ENCODE measurements at places on chromosomes 3 and 15.

DNA sequence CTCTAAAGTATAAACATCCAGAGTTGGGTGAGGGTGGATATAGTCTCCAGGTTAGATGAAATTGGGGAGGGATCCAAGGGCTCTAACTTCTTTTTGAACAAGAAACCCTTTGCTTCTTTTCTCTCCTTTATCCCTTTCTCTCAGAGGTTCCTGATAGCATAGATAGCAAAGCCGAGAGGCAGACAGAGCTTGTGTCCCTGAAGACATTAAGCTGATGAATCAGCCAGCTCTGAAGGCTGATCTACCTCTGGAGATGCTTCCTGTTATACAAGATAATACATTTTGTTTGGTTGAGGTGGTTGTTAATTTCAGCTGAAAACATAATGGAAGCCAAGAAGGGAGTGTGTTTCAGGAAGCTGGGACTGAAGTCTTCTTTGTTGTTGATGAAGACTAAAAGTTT lies 193.2 kb downstream of the PDCD6IP start:
- DNase-seq: no peak

GRCh38 chr3:15636028-15636709 lies 34.6 kb downstream of the BTD start:
- DNase-seq: peak; percentile 97

DNA sequence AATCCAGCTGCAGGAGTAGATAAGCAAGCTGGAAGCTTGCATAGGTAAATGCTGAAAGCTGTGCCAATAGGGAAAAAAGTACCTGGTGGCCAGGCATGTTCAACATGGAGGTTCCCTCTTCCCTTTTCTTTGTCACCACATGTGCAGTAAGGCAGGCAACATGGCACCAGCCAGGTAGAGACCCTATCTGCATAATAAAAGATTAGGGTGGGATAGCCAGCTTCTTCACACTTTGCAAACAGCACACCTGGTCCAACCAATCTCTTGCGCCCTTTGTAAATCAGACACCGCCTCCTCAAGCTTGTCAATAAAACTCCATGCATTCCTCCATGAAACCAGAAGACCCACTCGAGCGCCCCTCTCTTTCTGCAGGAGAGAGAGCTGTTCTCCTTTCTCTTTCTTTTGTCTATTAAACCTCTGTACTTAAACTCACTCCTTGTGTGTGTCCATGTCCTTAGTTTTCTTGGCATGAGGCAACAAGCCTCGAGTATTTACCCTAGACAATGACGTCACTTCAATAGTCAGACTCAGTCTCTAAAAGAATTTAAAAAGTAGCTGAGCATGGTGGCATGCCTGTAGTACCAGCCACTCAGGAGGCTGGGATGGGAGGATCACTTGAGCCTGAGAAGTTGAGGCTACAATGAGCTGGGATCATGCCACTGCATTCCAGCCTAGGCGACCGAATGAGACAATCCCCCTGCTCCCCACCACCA lies 256.3 kb downstream of the SCAPER start:
- DNase-seq: no peak

DNA sequence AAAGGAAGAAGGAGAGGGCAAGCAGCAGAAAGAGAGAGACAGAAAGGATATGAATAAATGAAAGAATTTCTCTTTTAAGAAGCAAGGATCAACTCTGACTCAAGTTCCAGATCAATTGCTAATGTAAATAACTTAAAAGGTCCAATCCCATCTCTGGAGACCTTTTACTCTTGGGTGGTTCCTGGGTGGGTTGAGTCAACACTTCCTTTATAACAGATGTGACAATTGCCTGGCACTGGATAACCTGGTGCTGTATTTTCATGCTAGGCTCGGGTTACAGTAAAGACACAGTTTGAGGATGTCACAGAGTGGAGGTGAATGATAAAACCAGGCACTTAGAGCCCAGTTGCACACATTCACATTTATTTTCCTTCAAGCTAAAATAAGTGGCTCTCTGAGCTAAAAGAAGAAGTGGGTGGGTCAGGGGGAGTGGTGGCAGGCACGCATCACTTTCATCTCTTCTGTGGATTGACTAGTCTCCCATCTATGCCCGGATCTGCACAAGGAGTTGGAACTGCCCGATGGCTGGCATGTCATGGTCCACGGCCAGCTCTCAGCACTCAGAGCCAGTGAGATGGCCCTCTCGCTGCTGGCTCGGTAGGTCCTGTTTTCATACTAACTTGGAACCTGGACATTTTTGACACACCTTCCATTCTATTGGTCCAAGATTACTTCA lies 465.8 kb downstream of the FOXP1 start:
- peak; percentile 73 for DNase-seq

DNA sequence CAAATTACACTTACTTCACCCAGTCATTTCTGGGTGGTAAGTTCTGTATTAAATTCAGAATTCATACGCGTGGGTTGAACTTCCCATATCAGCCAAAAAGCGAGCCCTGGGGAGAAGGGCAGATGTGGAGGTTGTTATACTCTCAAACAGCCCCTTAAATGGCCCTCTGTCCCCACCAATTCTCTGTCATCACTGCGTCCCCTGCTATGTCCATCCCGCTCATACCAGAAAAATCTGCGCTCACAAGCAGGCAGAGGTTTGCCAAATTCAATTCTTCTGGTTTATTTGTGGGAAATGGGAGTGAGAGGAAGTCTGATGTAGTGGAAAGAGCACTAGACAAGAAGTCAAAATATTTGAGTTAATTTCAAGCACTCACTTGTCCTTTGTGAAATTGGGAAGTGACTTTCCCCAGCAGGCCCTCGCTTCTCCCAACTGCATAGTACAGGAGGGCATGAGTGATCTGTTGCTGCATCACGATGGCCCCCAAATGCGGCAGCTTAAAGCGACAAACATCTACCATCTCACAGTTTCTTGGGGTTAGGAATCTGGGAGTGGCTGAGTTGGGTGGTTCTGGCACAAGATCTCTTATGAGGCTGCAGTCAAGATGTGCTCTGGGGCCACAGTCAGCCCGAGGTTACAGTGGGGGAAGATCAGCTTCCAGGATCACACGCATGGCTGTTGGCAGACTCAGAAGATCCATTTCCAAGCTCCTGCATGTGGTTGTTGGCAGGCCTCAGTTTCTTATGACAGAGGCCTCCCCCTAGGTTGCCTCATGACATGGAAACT lies 67.7 kb downstream of the CPN2 start:
- no peak for DNase-seq

- DNase-seq: no peak
These were observed 155.7 kb downstream of the KLF13 start for GRCh38 chr15:31482122-31482922.

GRCh38 chr15:55991802-55992768 lies 1.3 kb downstream of the NEDD4 start:
- DNase-seq: no peak

GRCh38 chr3:120182613-120183511 lies 88.6 kb upstream of the GSK3B start:
- DNase-seq: peak; percentile 65

- DNase-seq: no peak
These were observed 1.3 kb upstream of the CPA3 start for GRCh38 chr3:148863814-148864213.

DNA sequence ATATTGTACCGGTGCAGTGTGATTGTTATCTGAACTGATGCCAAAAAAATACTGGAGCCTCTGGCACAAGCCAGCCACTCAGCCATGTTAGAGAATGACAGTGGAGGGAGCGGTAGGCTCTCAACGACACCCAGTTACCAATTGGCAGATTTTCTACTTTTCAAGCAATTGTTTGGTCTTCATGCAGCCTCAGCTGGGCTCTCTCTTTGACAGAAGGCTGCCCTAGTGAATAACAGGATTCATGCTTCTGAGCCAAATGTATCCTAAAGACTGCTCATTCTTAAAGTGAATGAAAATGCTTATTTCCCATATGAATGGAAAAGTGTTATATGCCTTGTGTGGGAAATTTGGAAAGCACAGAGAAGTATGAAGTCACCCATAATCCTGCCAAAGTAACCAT lies 261.2 kb upstream of the TRIM42 start:
- no peak for DNase-seq

- no peak for DNase-seq
These were observed 52.4 kb upstream of the FNDC3B start for GRCh38 chr3:171986757-171987518.

- DNase-seq: peak; percentile 41
These were observed 473.3 kb upstream of the NR2F2 start for GRCh38 chr15:95857124-95857757.

GRCh38 chr15:68175526-68175925 lies 29.6 kb downstream of the CALML4 start:
- no peak for DNase-seq

DNA sequence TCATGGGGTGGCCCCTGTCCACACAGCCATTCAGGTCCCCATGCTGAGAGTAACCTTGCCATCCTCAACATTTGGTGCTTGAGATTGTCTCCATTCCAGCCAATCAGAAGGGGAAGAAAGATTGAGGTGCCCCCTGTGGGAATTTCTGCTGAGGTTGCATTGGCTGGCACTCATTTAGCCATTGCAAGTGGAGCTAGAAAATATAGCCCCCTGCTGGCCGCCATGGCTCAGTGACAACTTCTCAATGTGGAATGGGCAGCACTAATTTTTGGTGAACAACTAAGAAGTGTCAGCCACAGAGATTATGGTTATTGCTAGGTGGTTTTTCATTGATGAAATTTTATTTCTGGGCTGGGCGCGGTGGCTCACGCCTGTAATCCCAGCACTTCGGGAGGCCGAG lies 22.0 kb downstream of the COL6A6 start:
- DNase-seq: peak; percentile 46

GRCh38 chr3:175777495-175777894 lies 918.4 kb downstream of the NAALADL2 start:
- no peak for DNase-seq

- peak; percentile 58 for DNase-seq
These were observed at the start of gene CFAP44 for GRCh38 chr3:113441051-113441770. CFAP44 (minus strand) TSS chr3:113441493; CDS start chr3:113433664, 7,829 bp downstream.

- peak; percentile 7 for DNase-seq
These were observed 108.5 kb upstream of the EPHA6 start for GRCh38 chr3:96705895-96706294.

GRCh38 chr15:100715571-100716455 lies 113.4 kb downstream of the ASB7 start:
- DNase-seq: no peak

DNA sequence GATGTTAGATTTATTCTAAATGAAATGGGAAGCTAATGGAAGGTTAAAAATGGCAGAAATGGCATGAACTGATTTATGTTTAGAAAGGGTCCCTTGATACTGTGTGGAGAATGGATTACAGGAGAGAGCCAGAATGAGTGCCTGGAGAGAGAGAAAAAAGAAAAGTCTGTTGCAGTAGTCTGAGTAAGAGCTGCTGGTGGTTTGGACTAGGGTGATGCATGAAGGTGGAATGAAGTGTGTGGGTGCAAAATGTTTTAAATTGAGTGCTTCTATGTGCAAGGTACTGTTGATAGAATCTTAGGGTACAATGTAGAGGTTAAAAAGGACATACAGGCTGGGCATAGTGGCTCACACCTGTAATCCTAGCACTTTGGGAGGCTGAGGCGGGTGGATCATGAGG lies 11.4 kb upstream of the MGA start:
- DNase-seq: peak; percentile 53

GRCh38 chr15:60353245-60353920 lies 44.4 kb downstream of the ANXA2 start:
- DNase-seq: peak; percentile 78

DNA sequence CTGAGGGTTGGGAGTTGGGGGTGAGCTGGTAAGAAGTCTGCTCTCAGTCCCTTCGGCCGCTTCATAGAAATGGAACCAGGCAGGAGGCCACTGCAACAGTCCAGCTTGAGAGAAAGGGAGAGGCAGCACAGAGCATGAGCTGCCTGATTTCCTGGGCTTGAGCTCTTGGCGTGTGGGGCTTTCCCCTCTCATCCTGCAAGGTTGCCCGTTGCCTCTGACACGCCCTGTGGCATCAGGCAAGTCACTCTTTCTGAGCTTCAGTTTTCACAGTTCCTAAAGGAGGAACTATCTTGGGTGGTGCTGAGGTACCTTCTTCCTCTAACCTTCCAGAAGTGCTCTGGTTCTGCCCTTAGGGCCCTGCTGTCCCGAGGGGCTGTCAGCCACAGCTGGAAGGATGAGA lies 4.9 kb downstream of the MESP2 start:
- DNase-seq: no peak

GRCh38 chr3:52874160-52874701 lies 23.1 kb downstream of the STIMATE start:
- no peak for DNase-seq

DNA sequence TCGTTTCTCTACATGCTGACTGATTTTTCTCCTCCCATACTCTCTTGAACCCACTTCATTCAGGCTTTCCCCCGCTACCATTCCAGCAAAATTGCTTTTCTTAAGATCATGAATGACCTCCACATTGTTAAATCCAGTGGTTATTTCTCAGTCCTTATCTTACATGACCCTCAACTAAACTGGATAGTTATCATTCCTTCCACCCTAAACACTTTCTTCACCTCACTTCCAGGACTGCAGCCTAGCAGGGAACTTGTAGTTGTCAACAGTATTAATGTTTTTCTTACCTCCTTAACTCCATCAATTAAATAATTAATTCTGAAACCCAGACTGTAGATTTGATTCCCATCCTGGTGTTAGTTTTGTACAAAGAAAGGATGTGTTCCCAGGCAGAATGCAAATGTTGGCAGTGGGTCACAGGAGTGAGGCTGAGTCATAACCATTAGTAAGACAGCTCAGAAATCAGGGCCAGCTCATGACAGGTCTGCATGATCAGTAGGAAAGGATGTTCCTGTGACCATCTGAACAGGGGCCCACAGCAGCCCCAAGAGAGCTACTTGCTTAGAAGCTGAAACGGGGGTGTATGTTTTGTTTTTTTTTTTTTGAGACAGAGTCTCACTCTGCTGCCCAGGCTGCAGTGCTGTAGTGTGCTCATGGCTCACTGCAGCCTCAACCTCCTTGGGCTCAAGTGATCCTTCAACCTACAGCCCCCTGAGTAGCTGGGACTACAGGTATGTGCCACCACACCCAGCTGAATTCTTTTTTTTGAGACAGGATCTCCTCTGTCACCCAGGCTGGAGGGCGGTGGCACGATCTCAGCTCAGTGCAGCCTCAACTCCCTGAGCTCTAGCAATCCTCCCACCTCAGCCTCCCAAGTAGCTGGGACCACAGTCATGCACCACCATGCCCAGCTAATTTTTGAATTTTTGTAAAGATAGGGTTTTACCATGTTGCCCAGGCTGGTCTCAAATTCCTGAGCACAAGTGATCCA lies 9.1 kb downstream of the BCL2L10 start:
- peak; percentile 92 for DNase-seq

GRCh38 chr15:57485869-57486268 lies 105.8 kb upstream of the MYZAP start:
- peak; percentile 89 for DNase-seq

- no peak for DNase-seq
These were observed 175.8 kb upstream of the ATP11B start for GRCh38 chr3:182617500-182617899.

DNA sequence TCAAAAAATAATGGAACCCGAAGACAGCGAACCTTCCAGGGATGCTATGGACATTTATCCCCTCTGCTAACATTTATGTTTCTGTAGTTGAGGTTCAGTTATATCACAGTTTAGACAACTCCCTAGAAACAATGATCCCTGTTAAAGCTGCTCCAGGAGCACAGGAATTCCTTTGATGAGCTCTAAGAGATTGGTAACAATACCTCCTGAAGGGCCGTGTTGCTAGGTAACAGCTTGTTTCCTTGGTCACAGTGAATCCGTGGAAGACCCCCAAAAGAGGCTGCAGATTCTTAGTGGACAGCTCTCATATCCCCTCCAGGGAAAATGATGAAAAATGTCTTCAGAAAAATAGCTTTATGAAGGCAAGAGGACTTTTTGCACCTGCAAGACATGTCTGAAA lies 160.2 kb downstream of the SERPINI1 start:
- DNase-seq: no peak

GRCh38 chr3:14366248-14366647 lies 36.2 kb upstream of the SLC6A6 start:
- no peak for DNase-seq
